ENCODE measurements at places on chromosomes 2 and 18.
A peak's percentile ranks its signal among the peaks of the same experiment; 100 is the strongest.

DNA sequence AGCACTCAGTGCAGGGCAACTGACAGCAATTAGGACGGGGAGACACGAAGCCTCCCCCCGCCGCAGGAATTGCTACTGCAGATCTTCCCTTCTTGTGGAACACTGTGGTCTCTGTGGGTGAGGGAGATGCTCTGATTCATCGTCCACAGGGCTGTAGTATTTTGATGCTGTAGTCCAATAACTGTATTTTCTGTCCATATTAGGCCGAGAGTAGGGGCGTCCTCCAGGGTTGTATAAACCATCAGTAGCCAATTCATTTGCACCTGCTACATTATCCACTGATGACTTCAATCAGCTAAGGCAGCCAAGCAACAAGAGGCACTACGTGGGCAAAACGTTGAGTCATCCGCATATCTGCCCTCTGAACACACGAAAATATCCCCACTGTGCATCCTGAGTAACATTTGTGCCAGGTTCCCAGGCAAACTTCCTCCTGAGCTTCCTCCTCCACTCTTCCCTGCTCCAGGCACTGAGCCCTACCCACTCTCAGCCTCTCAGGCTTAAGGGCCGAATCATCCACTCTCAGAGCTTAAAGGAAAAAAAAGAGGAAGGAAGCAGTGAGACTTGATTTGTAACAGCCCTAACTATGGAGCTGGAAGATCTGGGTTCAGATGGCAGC is 62.1 kb downstream of the LBH start:
- DNase-seq = peak; percentile 63

- peak; percentile 45 for DNase-seq
These were observed 48.2 kb downstream of the PAX8 start for GRCh38 chr2:113230531-113230930.

DNA sequence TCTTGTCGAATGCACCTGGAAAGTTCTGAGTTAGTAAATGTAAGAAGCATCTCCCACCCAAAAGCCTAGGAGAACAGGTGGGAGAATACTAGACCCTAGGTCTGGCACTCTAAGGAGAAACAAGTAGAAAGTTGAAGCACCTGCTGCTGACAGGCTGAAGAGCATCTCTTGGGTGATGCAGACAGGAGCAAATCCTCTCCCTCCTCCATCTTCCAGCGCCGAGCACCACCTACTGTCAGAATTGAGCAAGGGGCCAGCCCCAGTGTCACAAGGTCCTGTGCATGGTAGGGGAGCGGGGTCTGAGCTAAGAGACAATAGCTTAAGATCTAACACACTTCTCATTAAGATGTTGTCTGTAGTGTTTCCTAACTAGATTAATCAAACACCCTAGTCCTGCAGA is 52.9 kb downstream of the HK2 start:
- no peak for DNase-seq

DNA sequence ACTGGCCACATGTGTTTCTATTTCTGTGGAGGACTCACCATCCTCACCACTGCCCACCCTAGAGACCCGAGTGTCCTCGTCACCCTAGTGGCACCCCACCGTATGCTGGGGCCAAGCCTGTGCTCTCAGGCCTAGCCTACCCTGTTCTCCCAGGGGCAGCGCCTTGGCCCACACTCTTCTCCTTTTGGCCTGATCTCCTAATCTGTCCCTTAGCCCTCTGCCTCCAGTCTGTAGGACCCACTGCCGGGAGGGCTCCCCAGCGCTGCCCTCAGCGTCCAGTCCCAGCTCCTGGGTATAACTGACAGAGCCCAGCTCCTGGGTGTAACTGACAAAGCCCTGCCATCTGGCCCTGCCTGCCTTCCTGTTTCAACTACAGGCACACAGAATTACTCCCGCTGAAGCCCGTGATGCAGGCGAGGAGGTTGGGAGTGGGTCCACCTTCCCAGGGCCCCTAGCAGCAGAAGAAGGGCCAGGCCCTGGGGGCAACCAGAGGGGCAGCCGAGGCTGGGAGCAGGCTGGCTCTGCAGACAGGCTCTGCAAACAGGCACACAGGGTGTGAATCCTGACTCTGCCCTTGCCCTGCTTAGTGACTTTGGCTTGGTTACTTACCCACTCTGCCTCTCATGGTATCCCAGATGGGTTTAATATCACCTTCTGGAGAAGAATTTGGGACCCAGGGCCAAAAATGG is 25.6 kb upstream of the PTMA start:
- DNase-seq = no peak

DNA sequence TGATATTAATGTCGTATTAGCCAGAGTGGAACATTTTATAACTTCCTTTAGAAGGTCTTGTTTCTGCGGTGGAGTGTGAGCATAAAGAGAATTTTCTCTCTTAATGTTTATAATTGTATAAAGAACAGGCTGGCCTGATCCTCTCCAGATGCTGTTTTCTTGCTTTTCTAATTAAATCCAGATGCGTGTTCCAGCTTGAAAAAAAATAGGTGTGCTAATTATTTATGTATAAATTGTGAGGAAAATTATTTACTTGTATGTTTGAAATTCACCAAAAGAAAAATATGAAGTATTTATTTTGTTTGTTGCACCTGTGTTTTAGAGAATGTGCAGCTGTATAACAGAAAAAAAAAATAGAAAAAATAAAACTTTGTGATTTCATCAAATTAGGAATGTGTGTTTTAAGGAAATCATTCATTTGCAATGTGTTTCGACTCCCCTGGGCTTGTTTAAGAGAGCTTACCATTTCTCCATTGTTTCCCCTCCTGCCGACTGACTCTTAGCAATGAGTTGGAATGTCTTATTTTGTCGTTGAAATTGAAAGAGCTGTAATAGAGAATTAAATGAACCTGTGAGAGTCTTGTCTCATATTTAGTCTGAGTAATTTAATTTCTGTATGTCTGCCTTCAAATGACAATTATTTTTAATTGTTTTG is 220.1 kb upstream of the NXPH2 start:
- no peak for DNase-seq

DNA sequence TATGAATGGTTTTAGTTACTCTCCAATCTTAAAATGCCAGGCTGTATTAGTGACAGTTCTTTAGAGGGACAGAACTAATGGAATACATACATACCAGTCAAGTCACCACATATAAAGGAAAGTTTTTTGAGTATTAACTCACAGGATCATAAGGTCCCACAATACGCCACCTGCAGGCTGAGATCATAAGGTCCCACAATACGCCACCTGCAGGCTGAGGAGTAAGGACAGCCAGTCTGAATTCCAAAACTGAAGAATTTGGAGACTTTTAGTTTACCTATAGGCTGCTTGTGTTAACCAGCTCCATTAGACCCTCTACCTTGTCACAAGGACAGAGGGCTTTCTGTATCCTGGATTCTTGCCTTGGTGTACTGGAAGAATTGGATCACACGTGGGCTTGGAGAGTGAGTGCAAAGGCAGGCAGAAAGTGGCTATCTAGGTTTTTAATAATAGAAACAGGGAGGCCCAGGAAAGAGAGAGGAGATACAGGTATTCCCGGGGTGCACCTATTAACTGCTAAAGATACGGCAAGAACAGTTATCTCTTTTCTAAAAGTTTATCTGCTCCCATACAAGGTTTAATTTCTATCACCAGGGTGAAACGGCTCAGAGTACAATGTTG is 234.9 kb upstream of the CYRIA start:
- DNase-seq = no peak

DNA sequence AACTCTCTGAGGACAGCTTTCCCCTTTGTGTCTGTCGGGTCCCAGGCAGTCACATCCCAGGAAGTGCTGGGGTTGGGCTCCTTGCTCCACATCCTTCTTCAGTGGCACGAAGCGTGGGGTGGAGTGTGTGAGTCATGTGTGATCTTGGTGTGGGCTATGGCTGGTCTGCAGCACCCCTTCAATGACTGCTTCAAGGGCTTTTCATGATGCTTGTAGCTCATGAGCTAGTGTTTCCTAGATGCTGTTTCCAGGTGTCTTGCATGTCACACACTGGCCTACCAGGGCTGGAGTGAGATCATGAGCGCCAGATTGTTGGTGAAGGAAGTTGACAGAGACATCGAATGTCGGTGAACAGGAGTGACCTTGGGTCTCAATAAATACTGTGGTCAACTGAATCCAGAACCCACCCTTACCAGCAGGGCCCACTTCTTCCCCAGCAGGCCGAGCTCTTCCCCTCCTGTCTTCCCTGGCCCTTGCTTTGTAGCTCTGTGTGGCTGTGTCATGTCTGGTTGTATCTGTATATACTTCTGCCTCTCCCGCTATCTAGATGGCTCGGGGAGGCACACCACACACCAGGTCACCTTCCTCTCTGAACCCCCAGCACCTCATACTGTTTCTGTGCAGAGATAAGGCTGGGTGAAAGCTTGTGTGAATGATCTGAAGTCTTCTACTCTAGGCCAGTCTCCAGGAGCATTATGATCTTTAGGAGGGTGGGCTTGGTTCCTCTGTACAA is 3.8 kb downstream of the C2orf92 start:
- no peak for DNase-seq

All from umbilical cord (tissue), 2 donors.